ENCODE measurements at places on chromosomes 1 and 21. TPM values are rescaled to one million over a fixed set of nuclear protein-coding genes. Genes with fewer than 3 reads are reported as not detected.

Gene DEPDC1
- total RNA-seq = 1.2 TPM

Gene TMEM51
- total RNA-seq = 18.4 TPM

DNA sequence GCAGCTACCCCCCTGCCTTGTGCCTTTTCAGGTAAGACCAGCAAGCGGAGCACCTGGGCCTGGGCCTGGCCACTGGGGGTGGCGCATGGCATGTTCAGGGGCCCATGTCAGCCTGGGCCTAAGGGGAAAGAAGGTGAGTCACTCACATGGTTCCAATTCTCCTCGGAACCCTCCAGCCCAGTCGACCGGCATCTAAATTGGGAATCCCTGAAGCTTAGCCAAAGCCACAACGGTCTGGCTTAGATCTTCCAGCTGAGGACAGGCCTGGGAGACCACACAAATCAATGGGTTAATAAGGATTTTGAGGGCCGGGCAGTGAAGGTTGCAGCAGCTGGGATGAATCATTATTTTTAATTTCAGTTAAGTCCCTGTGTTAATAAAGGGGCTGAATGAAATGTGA is 145.1 kb upstream of the SMYD2 start:
- DNase-seq = no peak

Gene LRRC53
- not detected for total RNA-seq

DNA sequence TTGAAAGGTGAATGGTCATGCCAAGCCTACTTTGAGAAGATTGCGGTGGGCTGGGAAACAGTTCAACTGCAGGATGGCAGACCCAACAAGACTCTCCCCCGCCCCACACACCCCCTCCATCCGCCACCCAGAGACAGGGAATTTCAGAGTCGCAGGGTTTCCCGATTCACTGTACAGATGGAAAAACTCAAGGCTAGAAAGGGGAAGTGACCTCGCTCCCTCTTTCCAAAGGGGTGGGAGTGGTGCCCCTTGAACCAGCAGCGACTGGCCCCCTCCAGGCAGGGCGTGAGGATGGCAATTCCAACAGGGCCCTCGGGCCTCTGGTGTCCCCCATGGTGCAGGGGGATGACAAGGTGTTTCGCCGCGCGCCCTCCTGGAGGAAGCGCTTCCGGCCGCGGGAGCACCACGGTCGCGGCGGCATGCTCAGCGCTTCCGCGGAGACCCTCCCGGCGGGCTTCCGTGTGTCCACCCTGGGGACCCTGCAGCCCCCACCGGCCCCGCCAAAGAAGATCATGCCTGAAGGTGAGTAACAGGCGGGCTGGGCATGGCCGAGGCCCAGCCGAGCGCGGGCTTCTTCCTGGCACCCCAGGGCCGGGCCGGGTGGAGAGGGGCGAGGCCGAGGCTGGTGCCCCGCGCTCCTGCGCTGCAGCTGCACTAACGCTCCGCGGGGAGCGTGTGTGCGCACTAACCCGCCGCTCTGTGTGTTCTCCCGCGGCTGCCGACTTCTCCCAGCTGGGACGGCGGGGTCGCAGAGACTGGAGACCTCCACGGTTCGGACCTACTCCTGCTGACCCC is 10.4 kb downstream of the MYOG start:
- DNase-seq = no peak

GRCh38 chr1:119327094-119327449 is 41.5 kb upstream of the HAO2 start:
- DNase-seq = no peak

DNA sequence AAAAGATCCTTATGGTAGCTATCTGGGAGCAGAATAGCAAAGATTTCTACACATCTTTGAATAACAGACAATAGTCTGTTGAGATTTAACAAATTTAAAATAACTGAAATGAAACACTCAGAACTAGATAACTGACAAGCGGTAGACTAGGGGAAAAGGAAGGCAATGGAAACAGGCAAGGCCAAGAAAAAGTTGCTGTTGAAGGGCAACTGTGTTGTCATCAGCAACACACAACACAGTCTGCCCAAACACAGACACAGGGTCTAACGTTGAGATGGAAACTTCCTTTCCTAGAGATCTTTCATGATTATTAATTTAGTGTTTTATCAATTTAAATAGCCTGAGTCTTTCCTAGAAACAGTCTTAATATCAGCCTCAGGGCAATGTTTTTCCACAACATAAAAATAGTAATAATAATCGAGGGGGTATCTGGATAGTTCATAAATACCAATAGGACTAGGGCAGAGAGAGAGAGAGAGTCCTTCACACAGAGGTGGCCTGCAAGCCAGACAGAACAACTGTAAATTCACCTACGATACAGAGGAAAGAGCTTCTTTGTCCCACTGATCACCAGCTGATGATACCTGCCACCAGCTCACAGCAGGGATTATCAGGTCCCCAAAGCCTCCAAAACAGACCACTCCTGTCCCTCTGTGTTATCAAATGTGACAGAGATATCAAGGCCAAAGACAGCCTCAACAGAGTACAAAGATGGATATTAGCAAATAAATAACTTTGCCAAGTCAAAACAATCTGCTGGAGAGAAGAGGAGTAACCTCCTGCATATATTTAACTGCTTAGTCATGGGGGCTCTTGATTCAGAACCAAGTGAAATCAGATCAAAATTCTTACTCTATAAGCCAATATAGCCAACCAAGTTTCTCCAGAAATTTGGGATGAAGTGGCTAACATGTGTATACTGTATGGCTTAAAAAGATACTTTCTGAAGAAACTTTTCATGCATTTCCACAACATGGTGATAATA is 245.3 kb downstream of the SLC45A1 start:
- DNase-seq = no peak

Gene GCSAML
- 2.2 TPM for total RNA-seq

Gene CLEC20A
- total RNA-seq = not detected

DNA sequence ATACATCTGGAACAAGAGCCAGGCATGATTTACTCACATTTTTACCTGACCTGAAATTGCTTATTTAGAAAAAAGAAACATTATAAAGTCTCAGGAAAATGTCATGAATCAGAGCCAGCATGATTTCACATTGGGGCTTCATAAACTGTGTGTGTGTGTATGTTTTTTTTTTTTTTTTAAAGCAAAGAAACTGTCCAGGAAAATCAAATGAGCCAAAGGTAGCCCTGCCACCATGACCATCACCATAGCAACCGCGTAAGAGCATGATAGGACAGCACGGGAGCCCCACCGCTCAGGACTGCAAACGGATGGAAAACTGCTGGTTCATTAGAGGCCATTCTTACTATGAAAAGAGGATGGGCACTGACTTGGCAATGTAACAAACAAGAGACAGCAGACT is 139.2 kb downstream of the NTMT2 start:
- DNase-seq = no peak

- no peak for DNase-seq
Observed at GRCh38 chr21:16117851-16118590, 388.2 kb downstream of the USP25 start.
